ENCODE measurements at places on chromosomes 5 and 9.

DNA sequence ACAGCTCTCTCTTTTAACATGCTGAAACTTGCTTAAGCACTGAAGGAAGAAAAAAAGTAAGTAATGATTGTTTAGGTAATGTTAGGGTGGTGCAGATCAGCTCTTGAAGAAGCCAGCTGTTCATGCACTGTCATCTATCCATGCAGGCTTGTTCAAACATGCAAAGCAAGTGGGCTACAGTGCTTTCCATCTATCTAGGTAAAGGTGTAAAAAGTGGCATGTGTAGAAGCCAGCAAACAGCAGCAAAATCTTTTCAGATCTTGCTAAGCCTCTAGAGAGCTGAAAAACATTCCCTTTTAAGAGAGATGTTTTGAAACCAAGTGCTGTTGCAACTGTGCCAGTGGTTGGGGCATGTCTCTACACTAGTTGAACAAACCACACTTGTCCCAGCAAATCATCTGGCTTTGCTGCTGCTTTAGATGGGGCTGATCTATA, 214.4 kb downstream of the EFNA5 start:
- no peak for DNase-seq

DNA sequence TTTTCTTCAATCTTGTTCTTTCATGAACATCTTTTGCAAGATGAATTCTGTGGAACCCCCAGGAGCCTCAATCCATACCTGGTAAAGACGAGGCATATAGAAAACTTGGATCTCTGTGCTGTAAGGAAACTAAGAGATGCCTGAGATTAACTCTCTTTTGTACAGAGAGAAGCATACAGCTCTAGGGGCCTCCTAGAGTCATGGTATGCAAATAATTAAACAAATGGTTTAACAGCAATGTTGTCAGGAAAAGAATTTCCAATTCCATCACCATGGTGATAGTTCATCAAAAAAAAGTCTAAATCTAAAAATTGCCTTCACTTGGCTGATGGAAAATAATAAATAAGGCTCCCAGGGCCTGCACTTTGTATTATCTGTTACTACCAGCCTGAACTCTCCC, 275.4 kb downstream of the SLIT3 start:
- DNase-seq: no peak

DNA sequence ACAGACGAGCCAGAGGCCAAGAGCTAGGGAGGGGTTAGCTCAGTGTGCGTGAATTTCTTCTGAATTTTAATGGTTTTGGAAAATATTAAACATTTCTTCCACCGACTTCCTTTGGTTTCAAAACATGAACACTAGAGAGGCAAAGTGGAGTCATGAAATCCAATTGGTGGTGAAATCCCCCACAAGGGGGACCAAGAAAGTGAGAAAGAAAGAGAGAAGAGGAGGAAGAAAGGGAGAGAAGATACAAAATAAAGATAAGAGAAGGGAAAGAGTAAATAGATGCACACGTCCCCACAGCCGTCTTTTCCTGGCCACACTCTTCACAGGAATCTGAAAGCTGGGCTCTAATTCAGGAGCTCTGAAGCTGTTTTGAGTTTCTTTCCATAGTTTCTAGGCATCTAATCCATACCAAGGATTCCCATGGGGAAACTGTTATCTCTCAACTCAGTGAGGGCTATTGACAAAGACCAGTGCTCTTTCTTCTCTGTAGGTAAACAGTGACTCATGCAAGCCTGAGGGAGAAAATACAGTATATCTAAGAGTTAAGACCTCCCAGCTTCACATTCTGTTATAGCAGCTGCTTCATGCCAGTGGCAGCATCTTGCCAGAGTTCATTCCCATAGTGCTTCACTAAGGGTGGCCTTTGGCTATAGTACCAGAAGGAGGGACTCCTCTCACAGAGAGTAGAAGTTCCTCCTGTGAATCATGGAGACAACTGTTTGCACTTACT, 115.8 kb upstream of the LIFR start:
- peak; percentile 47 for DNase-seq

DNA sequence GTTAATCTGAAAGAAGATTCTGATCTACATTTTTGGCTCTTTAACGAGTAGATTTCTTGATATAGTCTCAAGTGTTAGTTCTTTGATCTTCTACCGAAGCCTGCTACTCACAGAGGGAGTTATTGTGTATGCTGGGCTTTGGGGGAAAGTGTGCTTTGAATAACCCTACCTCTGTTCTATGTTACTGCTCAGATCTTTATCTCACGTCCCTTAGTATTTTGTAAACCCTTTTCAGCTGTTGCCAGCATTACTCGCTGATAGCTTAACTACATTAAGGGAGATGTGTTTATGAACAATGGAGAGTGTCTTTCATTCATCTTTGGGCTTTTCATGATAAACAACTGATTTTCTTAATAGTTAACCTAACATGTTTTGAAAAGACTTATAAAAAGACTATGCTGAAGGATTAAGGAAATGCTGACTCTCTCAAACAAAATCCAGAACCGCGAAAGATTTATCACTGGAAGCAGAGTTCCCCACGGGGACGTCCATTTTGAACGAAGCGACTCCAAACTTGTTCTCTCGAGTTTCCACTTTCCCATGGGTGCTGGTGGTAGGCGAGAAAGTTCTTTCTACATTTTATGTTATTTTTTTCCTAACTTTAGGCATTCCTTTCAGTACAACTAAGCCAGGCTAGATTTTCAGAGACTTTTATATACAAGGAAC, 27.9 kb upstream of the ALDH1A1 start:
- DNase-seq: no peak

DNA sequence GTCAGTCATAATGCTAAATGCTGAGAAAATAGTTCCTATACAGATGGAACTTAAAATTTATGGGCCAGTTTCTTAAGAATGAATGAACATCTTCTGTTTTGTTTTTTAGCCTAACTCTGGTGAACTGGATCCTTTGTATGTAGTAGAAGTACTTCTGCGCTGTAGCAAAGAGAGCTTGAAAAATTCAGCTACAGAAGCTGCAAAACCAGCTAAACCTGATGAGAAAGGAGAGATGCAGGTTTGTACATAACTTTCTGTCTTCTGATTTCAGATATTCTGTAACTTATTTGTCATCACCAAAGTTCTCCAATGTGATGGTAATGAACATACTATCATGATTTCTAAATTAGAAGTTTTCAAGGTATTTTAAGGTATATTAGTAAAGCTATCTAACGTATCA, 80.1 kb downstream of the MTREX start:
- DNase-seq: no peak

DNA sequence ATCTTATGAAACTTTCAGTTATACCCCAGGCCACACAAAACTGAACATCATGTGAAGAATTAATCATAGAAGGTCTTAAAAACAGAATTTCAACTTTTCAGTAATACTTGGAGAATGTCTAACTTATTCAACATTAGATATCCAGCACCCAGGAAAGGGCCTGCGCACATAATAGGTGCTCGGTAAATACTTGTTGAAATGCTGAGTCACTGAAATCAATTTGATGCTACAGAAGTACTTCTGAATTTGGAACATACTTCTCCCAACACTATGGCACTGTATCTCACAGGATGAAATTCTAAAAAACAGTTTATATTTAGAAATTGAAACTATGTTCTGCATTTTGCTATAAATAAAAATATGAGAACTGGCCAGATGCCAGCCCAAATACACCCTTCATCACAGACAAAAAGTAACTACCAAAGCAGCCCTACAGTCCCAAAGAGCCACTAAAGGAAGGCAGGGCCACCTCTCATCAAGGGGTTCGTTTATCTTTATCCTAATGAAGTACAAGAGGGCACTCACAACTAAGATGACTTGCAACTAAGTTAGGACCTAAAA, 26.5 kb downstream of the MRPS27 start:
- no peak for DNase-seq

GRCh38 chr9:137172901-137173795, 1.3 kb upstream of the TMEM210 start:
- DNase-seq: no peak

DNA sequence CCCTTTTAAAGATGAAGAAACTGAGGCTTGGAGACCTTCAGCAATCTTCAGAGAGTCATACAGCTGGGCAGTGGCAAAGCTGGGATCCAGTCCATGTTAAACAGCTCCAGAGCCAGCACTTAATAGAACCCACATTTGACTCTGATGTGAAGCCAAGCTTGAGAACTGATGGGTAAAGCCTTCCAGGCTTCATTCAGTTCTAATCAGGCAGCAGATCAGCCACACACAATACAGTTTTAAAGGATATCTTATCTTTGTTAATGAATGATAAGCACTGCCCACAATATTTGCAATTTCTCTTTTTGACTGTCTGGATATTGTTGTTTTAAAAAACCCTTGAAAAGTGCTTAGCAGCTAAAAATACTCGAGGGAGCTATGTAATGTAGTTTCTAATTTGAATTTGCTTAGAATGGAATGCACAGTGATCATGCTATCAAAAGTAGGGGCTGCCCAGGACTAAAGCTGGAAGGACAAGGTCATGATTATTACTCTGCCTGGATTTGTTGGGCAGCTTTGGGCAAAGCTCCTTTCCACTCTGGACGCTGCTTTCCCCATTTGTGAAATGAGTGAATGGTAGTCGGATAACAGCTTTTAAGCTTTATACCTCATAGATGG, 31.3 kb upstream of the HTR4 start:
- DNase-seq: no peak

DNA sequence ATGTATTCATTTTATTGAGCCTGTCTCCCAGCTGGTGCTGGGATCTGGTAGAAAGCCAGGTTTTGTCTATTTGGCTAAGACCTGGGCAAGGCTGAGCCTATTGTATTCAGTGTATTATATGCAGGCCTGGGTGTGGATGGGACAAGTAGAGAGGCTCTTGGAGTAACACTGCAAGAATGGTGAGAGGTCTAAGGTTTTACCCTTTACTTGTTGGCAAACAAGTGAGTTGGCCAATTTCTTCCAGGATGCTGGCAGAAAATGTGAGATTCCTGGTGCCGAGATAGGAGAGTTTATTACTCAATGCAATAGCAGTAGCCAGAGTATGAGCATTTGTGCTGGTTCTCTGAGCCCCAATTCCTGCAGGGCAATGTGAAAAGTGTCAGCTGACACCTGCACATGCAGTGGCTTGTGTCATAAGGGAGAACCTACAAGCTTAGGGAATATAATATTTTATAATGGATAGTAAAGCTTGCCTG, 141.7 kb upstream of the PRLR start:
- DNase-seq: no peak

DNA sequence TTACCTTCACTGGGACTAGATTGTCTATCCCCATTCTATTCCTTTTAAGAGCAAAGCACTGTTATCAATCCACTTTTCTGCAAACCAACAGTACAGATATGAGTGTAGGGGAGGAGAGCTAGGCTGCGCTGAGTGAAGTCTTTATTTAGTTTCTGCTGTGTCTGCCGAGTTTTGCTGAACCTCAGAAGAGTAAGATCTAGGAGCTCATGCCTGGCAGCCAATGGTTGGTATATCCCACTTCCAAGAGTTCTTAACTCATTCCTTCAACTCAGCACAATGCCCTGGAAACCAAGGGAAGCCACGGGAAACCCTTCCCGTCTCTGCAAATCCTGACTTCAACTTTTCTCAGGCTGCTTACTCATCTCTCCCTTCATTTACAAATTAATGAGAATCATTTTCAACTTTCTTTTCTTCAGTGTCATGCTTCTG, 58.0 kb upstream of the JAK2 start:
- DNase-seq: peak; percentile 25

All from ELR (cell line).